T-helper 22 cell (primary cell): ENCODE measurements at places on chromosomes 3 and 15.

DNA sequence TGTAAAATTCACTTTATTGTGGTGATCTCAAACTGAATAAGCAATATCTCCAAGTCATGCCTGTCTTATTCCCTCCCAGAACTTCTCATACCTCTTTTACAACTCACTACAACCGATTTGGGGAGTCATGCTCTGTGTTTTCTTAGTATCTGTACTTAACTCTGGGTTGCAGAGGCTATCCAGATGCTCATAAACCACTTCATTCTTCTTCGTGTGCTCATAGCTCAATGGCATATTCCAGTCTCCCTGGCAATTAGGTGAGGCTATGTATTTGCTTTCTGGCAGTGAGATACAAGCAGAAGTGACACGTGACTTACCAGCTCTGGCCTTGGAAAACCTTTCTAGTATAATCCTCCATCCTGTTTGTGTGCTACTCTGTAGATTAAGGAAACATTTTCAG is 360.9 kb downstream of the ZNF385D start:
- no peak for DNase-seq

DNA sequence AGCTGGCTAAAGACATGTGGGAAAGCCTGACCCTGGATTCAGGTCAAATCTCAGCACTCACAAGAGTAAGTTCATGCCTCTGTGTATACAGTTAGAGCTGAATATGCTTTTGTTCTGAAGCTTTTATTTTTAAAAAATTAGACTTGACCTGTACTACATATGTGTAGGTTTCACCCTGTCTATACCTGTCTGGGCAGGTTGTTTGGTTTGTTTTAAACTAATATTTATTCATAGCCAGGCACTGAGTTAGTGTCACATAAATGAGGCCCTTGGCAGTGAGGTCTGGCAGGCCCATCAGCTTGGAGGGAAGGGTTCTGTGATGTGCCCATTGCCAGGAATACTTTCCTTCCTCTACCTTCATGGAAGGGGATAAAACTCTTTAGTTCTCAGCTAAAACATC is 1.9 kb downstream of the DNAJA4 start:
- no peak for DNase-seq

GRCh38 chr15:52491472-52491871 is 37.2 kb downstream of the MYO5A start:
- no peak for DNase-seq

- DNase-seq: no peak
Observed at GRCh38 chr3:194300936-194301335, 50.2 kb downstream of the CPN2 start.

DNA sequence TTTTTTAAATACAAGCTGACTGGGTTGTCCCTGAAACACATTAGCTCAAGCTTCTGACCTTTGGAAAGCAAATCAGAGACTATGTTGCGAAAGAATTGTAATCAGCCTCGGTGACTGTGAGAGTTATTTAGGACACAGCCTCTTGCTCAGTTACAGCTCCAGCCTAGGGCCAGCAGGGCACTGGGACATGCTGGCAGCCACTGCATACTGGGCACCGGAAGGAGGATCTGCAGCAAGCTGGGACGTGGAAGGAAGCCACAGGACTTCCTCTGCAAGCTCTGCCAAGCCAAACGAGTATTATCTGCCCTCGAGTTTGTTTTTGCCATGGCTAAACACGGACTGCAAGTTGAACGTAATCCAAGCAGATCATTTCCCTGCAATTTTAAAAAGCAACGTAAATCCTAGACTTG is 24.4 kb upstream of the COPG1 start:
- DNase-seq: no peak

DNA sequence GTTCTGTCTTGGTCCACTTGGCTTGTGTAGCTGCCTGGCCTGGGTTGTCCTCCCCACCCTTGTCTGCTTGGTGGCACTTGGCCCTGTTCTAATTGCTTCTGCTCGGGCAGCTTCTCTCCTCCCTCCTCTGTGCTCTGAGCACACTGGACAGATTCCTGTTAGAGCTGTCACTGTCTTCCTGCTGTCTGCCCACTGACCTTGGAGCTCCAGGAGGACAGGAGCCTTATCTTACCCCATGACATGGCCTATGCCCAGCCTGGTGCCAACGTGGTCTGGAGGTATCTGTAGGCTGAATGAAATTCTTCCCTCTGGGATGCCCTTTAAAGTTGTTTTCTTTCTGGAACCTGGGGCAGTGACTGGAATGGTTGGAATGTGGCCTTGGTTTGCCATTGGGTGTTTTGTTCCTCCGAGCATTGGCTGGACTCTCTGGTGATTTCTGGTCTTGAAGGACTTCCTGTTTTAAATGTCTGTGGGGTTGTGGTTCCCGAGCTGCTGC is 94.1 kb downstream of the FAM43A start:
- no peak for DNase-seq

- no peak for DNase-seq
Observed at GRCh38 chr15:48695827-48696573, 50.5 kb upstream of the FBN1 start.

GRCh38 chr3:124650798-124651197 is 79.5 kb upstream of the UMPS start:
- DNase-seq: no peak

DNA sequence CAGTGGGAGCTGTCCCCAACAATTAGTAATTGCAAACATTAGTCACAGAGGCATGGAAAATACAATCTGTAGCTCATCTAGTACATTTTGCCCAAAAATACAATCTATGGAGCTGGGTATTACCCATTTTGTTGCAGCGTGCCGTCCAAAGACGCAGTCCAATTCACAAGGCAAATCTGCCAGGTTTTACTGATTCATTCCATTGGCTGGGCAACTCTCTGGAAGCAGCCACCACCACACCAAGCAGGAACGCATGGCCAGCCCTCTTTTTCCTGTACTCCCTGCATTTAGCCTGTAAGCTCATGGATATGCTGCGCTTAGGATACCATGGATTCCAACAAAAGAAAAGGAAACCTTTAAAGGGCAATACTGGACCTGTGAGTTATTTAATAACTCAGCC is 60.5 kb upstream of the ARRDC4 start:
- DNase-seq: no peak

GRCh38 chr3:106247902-106248684 is 379.3 kb upstream of the CBLB start:
- DNase-seq: no peak

DNA sequence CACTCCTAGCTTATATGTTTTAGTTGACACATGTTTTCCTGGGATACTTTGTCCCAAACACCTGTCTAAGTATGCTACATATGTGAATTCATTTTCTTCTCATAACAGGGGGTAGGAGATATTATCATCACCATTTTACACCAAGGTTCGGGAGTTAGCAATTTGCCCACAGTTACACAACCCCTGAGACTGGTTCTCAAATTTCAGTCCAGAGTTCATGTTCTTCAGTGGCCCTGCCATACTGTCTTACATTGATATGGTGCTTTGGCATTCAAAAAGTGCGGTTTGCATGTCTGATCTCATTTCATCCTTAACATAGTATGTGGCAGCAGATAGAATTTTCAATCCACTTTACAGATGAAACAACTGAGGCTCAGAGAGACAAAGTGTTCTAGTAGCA is 38.4 kb downstream of the ROBO2 start:
- no peak for DNase-seq

DNA sequence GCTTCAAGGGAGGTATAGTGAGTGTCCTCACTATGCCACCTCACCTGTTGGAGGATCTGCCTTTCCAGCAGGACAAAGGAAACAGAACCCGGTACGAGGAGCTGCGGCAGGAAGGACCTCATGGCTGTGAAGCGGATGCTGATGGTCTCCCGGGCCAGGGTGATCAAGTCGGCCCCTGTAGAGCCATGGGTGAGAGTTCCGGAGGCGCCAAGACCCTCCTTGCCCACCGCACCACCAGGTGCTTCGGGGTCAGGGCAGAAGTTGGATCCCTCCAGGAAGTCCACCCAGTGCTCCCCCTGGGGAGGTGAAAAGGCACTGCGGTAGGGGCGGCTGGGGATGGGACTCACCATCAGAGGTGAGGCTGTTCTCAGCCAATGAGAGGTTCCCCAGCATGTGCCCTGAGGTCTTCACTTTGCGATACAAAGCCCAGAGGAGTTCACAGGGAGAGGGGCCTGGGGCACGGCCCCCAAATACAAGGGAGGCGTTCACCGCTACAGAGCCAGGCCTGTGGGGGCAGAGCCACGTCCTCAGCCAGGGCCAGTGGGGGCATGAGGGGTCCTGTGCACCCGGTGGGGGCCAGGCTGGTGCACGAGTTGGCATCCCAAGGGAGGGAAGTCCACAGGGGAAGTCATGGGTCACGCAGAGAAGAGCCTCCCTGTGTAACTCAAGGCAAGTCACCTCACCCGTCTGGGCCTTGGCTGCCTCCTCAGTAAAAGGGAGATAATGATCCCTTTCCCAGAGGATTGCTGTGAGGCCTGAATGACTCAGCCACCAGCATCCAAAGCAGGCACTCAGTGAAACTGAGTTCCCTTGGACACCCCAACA is 27.7 kb downstream of the C15orf39 start:
- DNase-seq: no peak

DNA sequence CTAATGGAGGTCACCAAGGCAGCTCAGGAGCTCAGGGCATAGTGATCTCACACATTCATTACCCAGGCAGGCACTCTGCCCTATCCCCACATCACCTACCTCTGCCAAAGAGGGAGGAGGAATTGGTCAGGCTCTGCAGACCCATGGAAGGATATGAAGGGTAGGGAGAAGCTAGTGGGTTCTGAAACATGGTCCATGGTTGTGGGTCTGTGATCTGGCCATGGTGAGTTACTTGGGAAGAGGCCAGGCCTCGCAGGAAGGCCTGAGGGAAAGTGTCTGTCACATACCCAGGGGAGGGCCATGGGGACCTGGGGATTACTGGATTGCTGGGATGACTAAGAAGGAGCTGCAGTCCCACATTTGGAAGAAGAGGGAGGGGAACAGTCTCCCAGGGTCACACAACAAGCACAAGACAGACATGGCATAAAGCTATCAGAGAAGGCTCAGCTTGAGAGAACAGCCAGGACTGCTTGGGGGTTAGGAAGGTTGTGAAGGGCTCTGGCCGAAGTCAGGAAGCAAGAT is 1.4 kb upstream of the PRSS50 start:
- DNase-seq: no peak

- DNase-seq: no peak
Observed at GRCh38 chr3:155496206-155496605, 202.7 kb upstream of the STRIT1 start.

GRCh38 chr3:5095886-5096285 is 26.2 kb upstream of the ARL8B start:
- DNase-seq: no peak

DNA sequence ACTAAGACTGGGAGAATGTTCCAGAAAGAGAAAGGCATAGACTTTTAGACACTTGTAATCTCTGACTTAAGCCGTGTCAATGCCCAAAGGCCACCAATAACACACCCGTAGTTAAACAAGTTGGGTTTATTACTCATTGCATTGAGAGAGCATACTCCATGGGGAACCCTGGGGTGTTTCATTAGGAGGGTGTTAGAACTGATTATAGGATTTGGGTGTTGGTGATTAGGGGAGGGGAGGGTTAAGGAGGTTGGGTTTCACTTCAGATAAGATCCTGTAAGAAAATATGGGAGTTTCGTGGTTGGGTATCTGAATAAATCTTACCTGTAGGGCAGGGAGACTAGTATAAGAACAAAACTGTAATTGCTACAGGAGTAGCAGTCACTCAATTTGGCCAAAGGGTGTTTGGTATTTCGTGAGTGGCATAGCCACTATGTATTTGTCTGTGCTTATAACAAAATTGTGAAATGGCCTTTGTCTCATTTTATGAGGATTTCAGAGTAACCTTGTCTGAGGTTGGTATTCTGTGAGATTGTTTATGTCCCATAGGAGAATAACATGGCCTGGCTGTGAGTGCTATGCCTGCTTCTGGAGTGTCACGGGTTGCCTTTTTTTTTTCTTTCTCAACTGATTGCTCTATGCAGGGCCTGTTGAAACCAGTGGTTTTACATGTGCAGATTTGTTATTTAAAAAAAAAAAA is 2.9 kb downstream of the HACD3 start:
- no peak for DNase-seq

DNA sequence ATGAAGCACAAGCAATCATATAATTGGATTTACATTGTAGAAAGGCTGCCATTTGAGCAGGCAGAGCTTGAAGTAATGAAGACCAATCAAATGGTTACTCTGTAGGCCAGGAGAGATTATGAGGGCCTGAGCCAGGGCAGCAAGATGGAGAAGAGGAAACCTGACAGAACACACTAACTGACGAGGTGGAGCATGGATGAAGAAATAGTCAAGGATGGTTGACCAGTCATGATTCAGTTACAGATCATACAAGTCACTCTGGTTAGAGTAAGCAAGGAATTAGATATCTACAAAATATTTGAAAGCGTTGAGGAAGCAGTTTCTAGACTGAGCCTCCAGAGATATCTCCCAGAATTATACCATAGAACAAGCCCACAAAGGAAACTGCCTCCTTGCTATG is 101.8 kb upstream of the THSD4 start:
- no peak for DNase-seq

DNA sequence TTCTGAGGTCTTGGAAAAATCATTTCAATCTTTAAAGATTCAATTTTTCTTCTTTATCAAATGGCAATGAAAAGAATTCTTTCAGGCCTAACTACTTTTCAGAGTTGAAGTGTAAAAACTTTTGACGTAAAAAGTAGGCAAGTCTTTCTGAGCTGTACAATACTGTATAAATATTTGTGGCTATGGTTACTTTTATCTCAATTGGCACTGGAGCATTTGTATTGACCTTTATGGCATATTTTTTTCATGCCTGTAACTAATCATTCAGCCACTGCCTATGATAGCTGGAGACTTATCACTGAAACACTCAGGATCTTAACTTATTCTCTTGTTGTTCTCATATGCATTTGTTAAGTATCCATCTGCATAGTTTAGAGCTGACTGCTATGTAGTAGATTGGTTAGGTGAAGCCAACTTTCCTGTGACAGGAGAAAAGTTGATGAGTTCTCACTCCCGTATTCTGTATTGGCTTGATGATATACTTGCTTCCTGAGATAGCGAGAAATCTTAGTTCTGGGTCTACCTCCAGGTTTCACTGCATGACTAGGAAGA is 290.4 kb upstream of the TBL1XR1 start:
- no peak for DNase-seq

DNA sequence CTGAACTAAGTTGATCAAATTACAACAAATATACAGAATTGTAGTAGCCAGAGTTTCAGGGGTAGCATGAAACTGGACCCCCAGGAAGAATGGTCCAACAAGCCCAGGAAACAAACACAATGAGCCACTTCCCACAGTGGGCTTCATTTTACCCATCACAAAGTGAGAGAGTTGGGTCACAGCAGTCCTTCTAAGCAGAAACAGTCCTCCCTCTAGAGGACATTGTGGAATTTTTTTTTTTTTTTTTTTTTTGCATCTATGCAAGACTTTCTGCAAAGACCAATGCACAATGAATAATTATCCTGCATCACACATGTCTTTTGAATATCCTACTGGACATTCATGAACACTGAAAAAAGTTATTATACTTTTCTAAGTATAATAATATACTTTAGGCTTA is 73.8 kb upstream of the ATP13A5 start:
- DNase-seq: no peak

GRCh38 chr3:47028667-47029066 is 49.2 kb downstream of the NBEAL2 start:
- DNase-seq: no peak

DNA sequence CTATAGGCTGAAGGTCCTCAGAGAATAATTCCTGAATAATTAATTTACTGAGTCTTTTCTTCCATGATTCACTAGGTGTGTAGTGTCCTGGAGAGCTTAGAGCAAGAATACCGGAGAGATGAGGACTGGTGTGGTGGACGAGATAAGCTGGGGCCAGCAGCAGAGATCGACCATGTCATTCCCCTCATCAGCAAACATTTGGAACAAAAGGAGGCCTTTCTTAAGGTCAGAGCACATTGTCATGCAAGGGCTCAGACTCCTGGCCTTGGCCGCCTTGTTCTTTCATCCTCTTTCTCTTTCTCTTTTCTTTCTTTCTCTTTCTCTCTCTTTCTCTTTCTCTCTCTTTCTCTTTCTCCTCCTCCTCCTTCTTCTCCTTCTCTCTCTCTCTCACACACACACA is 291.4 kb upstream of the UMPS start:
- DNase-seq: no peak
